Stimulated activated CD4-positive, alpha-beta T cell treated with anti-CD3 and anti-CD28 coated beads, Interleukin-4, amount 100 ng/mL, for 48 hours (primary cell): ENCODE measurements at places on chromosomes 1 and 21.
A peak's percentile ranks its signal among the peaks of the same experiment; 100 is the strongest.

- DNase-seq, result no peak
Measured at GRCh38 chr1:36251794-36252481, 27.7 kb downstream of the THRAP3 start.

DNA sequence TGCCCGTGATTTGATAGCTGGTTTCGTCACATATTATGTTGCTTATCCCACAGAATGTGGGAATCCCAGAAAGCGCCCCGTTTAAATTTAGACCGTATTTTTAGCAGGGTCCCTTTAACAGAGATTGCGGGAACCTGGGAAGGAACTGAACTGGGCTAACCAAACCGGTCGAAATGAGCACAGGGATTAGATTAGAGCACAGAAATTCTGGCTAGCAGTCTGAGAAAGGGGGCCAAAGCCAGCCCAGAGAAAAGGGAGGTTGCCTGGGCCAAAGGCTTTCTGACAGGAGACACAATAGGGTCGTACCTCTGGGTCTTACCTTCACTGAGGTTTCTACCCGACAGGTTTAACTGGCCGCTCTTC lies 327 bp downstream of the LRRC40 start:
- no peak for DNase-seq

GRCh38 chr1:68232289-68233148 lies at the start of gene WLS:
Gene WLS, minus strand, starts transcription at chr1:68232523. Its CDS starts 224 bp downstream, at chr1:68232299.
- DNase-seq, result no peak

GRCh38 chr1:113983391-113983790 lies 4.1 kb downstream of the OLFML3 start:
- DNase-seq, result no peak

GRCh38 chr1:62437273-62437940 lies 558 bp downstream of the USP1 start:
- peak; percentile 19 for DNase-seq

DNA sequence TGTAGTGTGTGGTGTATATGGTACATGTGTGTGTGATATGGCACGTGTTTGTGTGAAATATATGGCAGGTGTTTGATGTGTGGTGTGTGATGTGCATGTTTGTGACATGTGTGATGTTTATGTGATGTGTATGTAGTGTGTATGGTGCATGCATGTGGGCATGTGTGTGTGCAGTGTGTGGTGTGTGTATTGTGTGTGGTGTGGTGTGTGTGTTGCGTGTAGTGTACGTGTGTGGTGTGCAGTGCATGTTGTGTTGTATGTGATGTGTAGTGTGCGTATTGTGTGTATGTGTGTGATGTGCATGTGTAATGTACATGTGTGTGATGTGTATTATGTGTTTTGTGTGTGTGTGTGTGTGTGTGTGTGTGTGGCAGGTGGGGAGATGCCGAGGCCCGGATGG lies 65.7 kb downstream of the SLC19A1 start:
- no peak for DNase-seq

GRCh38 chr1:232593717-232594502 lies 36.0 kb downstream of the SIPA1L2 start:
- DNase-seq, result no peak

DNA sequence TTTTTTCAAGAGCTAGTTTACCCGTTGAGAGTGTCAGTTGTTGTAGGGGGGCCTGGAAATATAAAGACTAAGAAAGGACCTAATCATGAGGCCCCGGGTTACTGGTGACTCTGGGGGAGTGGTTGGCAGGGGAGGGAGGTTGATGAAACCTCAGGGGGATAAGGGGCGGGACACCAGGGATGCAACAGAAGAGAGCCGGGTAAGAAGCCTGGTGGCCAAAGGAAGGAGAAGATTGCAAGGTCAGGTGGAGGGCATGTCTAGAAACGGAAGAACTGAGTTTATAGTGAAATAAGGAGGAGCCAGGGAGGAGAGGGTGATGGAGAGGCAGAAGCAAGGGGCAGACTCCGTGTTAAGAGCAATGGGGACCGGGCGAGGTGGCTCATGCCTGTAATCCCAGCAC lies 12.5 kb upstream of the SPOCD1 start:
- DNase-seq, result no peak

GRCh38 chr1:38875811-38876210 lies 2.7 kb upstream of the MYCBP start:
- no peak for DNase-seq

GRCh38 chr1:1175221-1176062 lies 1.8 kb downstream of the TTLL10 start:
- no peak for DNase-seq

GRCh38 chr1:26327956-26328362 lies 10.2 kb downstream of the CD52 start:
- DNase-seq, result no peak

- DNase-seq, result peak; percentile 65
Measured at GRCh38 chr1:16078925-16079656, 5.6 kb upstream of the FAM131C start.

DNA sequence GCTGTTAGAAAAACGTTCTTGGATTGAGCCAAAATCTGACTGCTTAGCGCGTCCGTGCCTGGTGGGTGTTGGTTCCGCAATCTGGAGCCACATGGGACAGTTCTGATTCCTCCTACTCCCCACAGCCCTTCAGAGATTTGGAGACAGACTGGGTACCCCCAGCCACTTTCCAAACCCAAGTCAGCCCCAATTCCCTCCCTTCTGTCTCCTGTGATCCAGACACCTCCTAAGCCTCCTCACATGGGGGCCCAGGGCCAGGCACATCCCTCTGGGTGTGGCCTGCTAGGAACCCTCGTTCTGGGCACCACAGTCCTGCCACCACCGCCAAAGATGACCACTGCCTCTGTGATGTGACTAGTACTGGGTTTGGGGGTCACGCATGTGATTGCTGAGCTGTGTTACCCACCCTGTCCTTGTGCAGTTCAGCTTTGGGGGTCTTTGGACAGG lies 4.8 kb downstream of the PLA2G5 start:
- no peak for DNase-seq
